ENCODE measurements at places on chromosomes 5 and 9. TPM values are rescaled to one million over a fixed set of nuclear protein-coding genes. Genes with fewer than 3 reads are reported as not detected.

The BARHL1 gene
- not detected for total RNA-seq

GRCh38 chr5:95712347-95712958, 18.7 kb upstream of the RHOBTB3 start:
- no peak overlapping the region for H3K4me3 ChIP-seq
- H3K27ac ChIP-seq = no peak overlapping the region
- no peaks in the 10 kb centered on the region for H3K36me3 ChIP-seq

DNA sequence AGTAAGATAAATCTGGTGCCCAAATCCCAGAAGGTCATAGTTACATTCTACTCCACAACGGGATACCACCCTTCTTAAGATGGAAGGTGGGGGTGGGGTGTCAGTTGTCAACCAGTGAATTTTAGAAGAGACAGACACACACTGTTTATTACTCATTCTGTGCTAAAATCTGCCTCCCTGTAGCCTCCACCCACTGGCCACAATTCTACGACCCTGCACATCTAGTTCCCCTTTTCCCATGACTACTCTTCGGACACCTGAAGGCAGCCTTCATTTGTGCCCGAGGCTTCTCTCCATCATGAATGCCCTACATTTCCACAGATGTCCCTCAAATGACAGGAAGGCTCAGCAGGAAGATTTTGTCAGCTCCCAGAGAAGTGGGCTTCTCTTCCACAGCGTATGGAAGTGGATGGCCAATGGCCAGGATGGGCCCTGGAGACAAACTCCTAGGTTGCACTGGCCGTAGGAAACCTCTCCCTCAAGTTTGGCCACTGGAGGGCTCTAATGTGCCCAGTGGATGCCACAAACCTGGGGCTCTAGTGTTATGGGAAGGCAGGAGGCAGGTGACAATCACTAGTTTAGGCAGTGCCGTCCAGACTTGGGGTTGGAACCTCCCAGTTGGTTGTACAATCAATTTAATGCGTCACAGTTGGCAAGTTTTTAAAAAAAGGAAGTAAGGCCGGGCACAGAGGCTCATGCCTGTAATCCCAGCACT, 46.6 kb downstream of the PTPN3 start:
- H3K27me3 ChIP-seq = no peaks in the 10 kb centered on the region
- DNase-seq = no peak
- H3K27ac ChIP-seq = no peak overlapping the region
- H3K4me1 ChIP-seq = no peaks in the 10 kb centered on the region
- H3K4me3 ChIP-seq = no peak overlapping the region
- peaks cover 24% of the 10 kb centered on the region for H3K36me3 ChIP-seq

- no peaks in the 10 kb centered on the region for H3K4me1 ChIP-seq
- no peak overlapping the region for H3K27ac ChIP-seq
- H3K27me3 ChIP-seq = no peaks in the 10 kb centered on the region
Observed at GRCh38 chr9:32931129-32931528, 70.3 kb downstream of the APTX start.

DNA sequence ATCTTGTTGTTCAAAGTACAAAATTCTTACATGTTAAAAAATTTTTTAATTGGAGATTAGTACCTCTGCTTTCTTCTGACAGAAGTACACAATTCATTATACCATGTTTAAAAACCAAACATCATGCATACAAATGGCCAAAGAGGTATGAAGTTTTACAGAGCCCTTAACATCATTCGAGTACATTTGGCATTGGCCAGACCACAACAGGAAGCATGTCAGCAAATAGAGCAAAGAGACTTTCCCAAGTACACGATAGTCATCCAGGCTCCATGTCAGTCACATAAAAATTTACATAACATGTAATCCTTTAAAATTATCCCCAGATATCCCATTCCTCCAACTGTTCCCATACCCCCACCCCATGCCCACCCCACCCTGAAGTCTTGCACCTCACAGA, 22.5 kb downstream of the HMGCS1 start:
- no peak for DNase-seq
- H3K36me3 ChIP-seq = peaks cover 10% of the 10 kb centered on the region
- no peak overlapping the region for H3K27ac ChIP-seq
- H3K4me1 ChIP-seq = no peaks in the 10 kb centered on the region

DNA sequence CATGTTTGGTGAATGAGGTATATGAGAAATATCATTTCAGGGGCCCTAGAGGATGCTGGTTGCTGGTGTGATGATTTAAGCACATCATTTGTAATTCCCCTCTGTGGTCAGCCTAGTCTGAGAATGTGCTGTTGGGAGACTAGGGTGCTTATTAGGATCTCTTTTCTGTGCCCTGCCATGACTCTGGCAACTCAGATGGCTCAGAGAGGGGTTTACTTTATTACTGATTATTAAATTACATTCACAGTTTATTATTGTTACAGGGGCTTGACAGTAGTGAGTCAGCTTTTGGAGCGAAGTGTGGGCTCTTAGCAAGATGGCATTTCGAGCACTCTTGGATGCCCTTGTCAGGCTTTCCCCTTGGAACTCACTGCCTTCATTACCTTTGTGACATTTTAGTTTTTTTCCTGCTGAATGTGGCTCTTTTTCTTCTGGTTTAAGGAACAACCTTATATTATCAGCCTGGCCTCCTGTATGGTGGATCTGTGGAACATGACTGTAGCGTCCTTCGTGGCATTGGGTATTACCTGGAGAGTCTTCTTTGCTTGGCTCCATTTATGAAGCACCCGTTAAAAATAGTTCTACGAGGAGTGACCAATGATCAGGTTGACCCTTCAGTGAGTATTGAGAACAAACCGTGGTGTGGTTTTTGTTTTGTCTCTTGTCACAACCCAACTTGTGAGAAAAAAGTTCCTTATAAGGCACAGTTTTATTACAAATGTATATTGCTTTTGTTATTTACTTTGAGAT, 33.8 kb downstream of the RCL1 start:
- no peak overlapping the region for H3K27ac ChIP-seq
- H3K4me1 ChIP-seq = peaks cover 63% of the 10 kb centered on the region
- no peak for DNase-seq
- H3K27me3 ChIP-seq = no peaks in the 10 kb centered on the region

DNA sequence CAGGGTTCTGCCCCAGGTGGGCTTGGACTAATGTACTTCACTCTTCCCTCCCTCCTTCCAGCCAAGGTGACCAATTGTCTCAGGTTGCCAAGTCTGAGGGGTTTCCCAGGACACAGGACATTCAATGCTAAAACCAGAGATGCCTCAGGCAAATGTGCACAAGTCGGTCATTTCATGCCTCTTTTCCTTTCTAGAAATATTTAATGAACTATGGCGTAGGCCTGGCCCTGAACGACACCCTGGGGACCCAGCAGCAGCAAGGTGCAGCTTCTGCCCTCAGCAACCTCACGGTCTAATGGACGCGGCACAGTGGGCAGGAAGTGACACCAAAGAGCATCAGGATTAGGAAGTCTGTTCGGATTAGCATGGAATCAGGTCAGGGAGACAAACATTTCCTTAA, 148.1 kb downstream of the MTX3 start:
- no peaks in the 10 kb centered on the region for H3K4me1 ChIP-seq
- no peak overlapping the region for H3K27ac ChIP-seq
- H3K27me3 ChIP-seq = no peaks in the 10 kb centered on the region

Data from thoracic aorta (tissue), 2 donors.